ENCODE measurements at places on chromosomes 4 and X.

DNA sequence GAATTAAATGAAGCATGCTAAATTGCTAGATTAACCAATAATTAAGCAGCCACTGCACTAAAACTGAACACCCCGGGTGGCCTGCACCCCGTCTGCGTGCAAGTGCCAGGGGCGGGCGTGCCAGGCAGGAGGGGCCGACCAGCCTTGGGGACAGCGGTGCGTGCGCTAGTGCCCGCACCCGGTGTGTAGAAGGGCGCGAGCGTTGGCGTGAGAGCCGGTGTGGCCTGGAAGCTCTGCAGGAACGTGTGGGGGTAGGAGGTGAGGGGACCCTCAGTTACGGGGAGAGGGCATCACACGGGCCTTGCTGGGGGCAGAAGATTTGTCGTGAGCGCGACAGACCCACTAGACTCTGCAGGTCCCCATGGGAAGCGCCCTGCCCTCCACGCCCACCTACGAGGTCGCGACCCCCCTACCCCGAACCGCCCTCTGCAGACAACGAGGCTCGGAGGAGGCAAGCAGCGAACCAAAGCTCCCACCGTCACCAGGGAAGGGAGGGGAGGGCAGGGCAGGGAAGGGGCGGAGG, 105.8 kb downstream of the FAM53A start:
- DNase-seq, result no peak

- DNase-seq, result peak; percentile 4
These were observed 63.8 kb upstream of the MTM1 start for GRCh38 chrX:150504397-150505182.

DNA sequence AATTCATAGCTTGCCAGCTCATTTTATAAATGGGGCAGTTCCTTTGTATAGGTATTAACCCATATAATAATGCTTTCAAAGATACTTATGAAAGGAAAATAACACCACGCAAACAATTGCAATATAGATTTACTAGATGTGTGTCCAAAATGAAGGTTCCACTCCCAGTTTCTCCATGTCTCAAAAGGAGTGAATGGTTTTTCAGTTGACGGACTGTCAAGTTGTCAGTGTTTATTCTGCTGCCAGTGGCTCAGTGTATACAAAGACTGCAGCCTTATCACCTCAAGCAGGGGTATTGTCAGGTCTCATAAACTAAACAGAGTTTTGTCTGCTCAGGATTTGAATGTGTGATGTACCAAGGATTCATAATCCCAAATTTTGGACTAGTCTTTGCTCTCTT, 585.3 kb upstream of the ATOH1 start:
- DNase-seq, result no peak

GRCh38 chr4:184383497-184384055, 90.8 kb downstream of the IRF2 start:
- peak; percentile 96 for DNase-seq

GRCh38 chrX:121671649-121672048, 624.2 kb downstream of the GLUD2 start:
- no peak for DNase-seq

DNA sequence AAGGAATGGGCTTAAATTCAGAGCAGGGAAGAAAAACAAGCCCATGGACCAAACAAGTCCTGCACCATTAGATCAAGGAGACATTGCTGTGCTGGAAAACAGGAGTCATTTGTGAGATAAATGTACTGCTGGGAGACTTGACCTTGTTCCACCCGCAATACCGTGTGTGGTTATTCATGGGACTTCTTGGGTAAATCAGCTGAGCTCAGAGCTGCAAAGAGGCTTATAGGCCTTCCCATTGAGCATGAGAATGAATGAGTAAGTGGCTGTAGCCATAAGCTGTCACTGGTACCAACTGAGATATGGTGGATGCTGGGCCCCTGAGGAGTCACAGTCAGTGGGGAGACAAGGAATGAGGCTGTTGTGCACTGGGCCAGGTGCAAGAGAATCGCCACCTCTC, 2.3 kb upstream of the CYTL1 start:
- no peak for DNase-seq

DNA sequence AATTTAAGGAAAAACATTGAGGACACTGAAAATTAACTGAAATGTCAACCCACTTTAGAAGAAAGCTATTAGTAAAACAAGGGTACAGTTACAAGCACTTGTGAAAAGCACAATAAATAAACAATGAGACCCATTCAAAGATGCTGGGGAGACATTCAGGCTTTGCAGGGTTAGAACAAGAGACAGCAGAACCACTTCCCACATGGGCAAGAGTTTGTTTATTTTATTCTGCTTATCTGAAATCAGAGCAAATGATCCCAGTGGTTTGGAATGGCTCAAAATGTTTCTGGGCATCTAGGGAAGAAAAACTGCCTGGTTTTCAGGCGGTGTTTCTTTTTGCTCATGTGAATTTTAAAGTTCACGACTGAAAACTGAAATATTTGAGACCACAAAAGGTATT, 42.4 kb downstream of the PPP3CA start:
- no peak for DNase-seq

- DNase-seq, result no peak
These were observed 302.3 kb downstream of the DCHS2 start for GRCh38 chr4:154189346-154189745.

DNA sequence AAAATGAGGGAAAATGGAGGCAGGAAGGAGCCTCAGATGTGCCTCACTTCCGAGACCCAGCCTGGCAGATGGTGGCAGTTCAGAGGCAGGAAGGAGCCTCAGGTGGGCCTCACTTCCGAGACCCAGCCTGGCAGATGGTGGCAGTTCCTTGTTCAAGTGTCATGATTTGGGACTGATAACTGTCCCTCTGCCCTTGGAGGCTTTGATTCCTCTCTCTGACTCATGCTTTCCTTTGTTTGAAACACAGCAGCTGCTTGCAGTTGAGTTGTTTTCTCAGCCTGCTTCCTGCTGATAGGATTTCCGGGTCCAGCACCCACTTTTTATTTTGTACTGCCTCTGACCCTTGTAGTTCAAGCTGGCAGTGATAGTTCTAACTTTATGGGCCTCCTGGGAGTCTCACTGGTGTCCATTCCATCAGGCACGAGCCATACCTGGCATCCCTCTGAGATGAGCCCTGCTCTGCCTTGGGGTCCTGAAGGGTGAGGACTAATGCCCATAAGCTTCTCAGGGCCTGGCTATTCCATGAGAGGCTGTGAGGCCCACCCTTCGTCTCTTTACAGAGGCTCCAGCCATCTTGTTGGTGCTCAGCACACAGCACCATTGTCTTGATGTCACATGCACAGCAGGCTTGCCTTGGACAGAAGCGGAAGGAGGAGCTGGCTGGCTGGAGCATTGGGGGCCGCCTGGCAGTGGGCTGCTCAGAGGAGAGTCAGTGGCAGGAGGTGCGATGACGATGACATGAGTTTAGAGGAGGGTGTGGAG, 13.0 kb downstream of the RGS12 start:
- peak; percentile 15 for DNase-seq

GRCh38 chrX:130529531-130529930, 127.7 kb downstream of the RBMX2 start:
- no peak for DNase-seq

GRCh38 chr4:37588150-37588549, 98.0 kb downstream of the RELL1 start:
- no peak for DNase-seq

GRCh38 chrX:24879679-24880078, 136.1 kb downstream of the ARX start:
- no peak for DNase-seq

- DNase-seq, result peak; percentile 17
These were observed 167.9 kb downstream of the CORIN start for GRCh38 chr4:47669946-47670345.

- peak; percentile 37 for DNase-seq
These were observed 617.9 kb downstream of the BCOR start for GRCh38 chrX:39479856-39480255.

GRCh38 chr4:90798948-90799347, 671.8 kb downstream of the CCSER1 start:
- DNase-seq, result no peak

DNA sequence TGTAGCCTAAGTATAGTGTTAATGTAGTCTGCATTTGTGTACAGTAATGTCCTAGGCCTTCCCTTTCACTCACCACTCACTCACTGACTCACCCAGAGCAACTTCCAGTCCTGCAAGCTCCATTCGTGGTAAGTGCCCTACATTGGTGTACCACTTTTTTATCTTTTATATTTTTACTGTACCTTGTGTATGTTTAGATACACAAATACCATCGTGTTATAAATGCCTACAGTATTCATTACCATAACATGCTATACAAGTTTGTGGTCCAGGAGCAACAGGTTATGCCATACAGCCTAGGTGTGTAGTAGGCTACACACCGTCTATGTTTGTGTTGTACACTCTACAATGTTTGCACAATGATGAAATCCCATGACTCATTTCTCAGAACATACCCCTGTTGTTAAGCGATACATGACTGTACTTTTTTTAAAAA, 15.4 kb downstream of the TSPAN5 start:
- DNase-seq, result peak; percentile 96

- DNase-seq, result no peak
These were observed 34.6 kb downstream of the USP9X start for GRCh38 chrX:41119803-41120202.

- no peak for DNase-seq
These were observed 63.1 kb downstream of the ATP11C start for GRCh38 chrX:139869796-139870195.

DNA sequence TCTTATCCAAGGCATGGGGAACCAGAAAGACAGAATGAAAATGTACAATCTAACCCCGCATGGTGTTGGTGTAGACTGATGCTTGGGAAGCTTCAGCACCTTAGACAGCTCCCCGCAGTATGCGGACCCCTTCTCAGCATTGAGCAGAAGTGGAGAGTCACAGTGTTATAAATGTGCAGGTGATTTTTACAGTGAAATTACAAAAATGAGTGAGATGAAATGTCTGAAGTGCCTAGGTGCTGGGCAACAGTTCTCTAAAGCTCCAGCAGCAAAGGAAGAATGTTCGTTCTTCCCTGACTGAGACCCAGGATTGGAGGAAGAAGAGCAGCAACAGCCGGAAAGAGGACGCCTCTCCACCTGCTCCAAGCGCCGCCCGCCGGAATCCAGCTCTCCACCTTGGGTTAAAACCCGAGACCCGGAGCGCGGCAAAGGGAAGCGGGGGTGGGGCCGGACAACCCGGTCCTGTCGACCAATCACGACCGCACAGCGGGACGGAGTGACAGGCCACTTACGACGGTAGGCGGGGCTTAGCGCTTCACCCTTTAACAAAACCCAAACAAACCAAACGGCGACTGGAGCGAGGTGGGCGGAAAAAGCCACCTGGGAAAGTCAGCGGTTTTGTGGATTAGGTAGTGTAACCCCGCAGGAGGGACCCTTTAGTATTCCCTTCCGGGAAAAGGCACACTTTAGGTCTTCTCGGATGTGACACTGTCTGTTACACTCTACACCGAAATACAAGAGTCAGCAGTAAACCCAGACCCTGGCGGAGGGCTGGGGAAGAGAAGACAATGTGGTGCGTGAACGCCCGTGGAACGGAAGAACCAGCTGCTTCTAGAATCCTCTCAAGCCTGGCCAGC, at the start of gene GLRA3:
Gene GLRA3 (minus strand): TSS at position 403 of the 857 bp plus-strand sequence. CDS start 436 bp downstream, outside the sequence.
- DNase-seq, result peak; percentile 63

GRCh38 chrX:125405339-125405738, 85.7 kb downstream of the TEX13C start:
- no peak for DNase-seq
